Activated T-helper 17 cell treated with anti-CD3 and anti-CD28 coated beads, Interleukin-2, amount 50 U/mL, for 72 hours (primary cell): ENCODE measurements at places on chromosomes 12 and 14.
A peak's percentile ranks its signal among the peaks of the same experiment; 100 is the strongest.

DNA sequence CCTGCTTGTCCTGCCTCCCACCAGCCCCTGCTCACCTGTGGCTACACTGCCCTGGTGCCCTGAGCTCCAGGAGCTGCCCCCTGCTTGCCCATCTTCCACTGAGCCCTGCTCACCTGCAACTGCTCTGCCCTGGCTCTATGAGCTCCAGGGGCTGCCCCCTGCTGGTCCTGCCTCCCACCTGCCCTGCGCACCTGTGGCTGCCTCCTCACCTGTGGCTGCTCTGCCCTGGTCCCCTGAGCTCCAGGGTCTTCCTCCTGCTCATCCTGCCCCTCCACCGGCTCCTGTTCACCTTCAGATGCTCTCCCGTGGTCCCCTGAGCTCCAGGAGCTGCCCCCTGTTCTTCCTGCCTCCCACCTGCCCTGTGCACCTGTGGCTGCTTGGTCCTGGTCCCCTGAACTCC is 247.6 kb downstream of the TMEM121 start:
- H3K4me1 ChIP-seq = no peaks in the 10 kb centered on the region
- H3K4me3 ChIP-seq = no peak overlapping the region

DNA sequence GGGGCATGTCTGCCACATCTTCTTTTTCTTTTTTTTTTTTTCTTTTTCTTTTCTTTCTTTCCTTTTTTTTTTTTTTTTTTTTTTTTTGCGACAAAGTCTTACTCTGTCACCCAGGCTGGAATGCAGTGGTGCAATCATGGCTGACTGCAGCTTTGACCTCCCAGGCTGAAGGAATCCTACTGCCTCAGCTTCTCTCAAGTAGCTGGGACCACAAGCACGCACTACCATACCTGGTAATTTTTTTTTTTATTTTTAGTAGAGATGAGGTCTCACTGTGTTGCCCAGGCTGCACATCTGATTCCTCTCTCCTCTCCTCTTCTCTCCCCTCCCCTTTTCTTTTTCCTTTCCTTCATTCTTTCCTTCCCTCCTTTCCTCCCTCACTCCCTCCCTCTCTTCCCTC is 18.5 kb downstream of the SLC15A5 start:
- no peak overlapping the region for H3K27ac ChIP-seq
- no peaks in the 10 kb centered on the region for H3K4me1 ChIP-seq
- H3K4me3 ChIP-seq = no peak overlapping the region
- no peaks in the 10 kb centered on the region for H3K27me3 ChIP-seq

DNA sequence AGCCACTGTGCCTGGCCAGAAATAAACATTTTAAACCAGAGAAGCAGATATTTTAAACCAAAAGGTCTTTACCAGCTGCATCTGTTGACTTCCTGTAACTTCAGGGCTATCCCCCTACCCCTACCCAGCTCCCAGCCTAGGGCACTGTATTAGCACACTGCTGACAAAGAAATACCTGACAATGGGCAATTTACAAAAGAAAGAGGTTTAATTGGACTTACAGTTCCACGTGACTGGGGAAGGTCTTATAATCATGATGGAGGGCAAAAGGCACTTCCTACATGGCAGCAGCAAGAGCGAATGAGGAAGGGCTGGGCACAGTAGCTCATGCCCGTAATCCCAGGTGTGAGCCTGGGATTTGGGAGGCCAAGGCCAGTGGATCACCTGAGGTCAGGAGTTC is 26.0 kb downstream of the GEMIN2 start:
- H3K27ac ChIP-seq = no peak overlapping the region
- ATAC-seq = no peak
- H3K4me1 ChIP-seq = peaks cover 5% of the 10 kb centered on the region
- H3K27me3 ChIP-seq = no peaks in the 10 kb centered on the region
- peaks cover 72% of the 10 kb centered on the region for H3K36me3 ChIP-seq

DNA sequence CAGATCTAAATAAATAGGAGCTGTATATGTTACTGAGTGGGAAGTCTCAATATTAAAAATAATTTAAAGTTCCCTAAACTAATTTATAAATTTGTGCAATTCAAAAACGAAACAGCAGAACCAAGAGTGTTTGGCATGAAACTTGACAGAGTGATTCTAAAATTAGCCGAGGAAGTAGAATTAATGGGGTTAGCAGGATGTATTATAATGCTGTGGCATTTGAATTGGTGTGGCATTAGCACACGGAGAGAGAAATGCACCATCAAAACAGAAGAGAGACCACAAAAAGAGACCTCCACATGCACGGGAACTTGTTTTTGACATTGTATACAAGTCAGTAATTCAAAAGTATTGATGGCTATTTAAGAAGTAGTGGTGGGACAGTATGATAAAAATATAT is 366.0 kb upstream of the RGS6 start:
- H3K4me3 ChIP-seq = no peak overlapping the region
- no peaks in the 10 kb centered on the region for H3K36me3 ChIP-seq
- H3K27me3 ChIP-seq = no peaks in the 10 kb centered on the region
- H3K4me1 ChIP-seq = peaks cover 8% of the 10 kb centered on the region
- ATAC-seq = no peak
- no peak overlapping the region for H3K27ac ChIP-seq

- no peaks in the 10 kb centered on the region for H3K36me3 ChIP-seq
- no peaks in the 10 kb centered on the region for H3K4me1 ChIP-seq
- H3K4me3 ChIP-seq = no peak overlapping the region
Observed at GRCh38 chr12:17381211-17381610, 708.8 kb downstream of the RERGL start.

- no peak for ATAC-seq
- peaks cover 12% of the 10 kb centered on the region for H3K36me3 ChIP-seq
- H3K4me1 ChIP-seq = peaks cover 8% of the 10 kb centered on the region
Observed at GRCh38 chr14:81537193-81537592, 3.5 kb upstream of the SEL1L start.

DNA sequence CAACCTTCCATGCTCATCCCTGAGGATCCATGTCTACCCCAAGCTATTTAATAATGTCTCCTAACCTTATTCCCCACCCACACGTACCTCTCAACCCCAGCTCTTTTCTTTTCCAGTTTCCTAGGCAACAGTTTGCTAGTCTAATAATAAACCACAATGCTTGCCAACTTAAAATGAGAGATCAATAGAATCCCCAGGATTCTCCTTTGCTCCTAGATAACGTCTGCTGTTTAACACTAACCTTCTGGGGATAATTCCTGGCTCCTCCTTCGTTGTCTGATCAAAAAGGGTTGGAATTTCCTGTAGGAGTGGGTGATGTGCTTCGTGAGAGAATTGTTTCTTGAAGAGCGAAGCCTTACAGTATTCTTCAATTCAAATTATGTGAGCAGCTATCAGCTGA is 42.2 kb upstream of the DBX2 start:
- H3K27me3 ChIP-seq = peaks cover 40% of the 10 kb centered on the region
- ATAC-seq = no peak
- no peak overlapping the region for H3K4me3 ChIP-seq
- no peaks in the 10 kb centered on the region for H3K4me1 ChIP-seq

GRCh38 chr14:44283836-44284235 is 223.2 kb downstream of the FSCB start:
- no peaks in the 10 kb centered on the region for H3K4me1 ChIP-seq
- no peaks in the 10 kb centered on the region for H3K36me3 ChIP-seq
- no peaks in the 10 kb centered on the region for H3K27me3 ChIP-seq
- H3K27ac ChIP-seq = no peak overlapping the region

- peak overlapping the region; percentile 59 for H3K27ac ChIP-seq
- no peaks in the 10 kb centered on the region for H3K36me3 ChIP-seq
- H3K4me3 ChIP-seq = no peak overlapping the region
- ATAC-seq = no peak
Observed at GRCh38 chr12:46472893-46473633, 100.5 kb upstream of the SLC38A2 start.

- peaks cover 4% of the 10 kb centered on the region for H3K27me3 ChIP-seq
- peak overlapping the region; percentile 19 for H3K4me3 ChIP-seq
- H3K4me1 ChIP-seq = peaks cover 6% of the 10 kb centered on the region
- ATAC-seq = peak; percentile 85
- H3K27ac ChIP-seq = no peak overlapping the region
Observed at GRCh38 chr12:124694250-124694649, 126.8 kb upstream of the NCOR2 start.

DNA sequence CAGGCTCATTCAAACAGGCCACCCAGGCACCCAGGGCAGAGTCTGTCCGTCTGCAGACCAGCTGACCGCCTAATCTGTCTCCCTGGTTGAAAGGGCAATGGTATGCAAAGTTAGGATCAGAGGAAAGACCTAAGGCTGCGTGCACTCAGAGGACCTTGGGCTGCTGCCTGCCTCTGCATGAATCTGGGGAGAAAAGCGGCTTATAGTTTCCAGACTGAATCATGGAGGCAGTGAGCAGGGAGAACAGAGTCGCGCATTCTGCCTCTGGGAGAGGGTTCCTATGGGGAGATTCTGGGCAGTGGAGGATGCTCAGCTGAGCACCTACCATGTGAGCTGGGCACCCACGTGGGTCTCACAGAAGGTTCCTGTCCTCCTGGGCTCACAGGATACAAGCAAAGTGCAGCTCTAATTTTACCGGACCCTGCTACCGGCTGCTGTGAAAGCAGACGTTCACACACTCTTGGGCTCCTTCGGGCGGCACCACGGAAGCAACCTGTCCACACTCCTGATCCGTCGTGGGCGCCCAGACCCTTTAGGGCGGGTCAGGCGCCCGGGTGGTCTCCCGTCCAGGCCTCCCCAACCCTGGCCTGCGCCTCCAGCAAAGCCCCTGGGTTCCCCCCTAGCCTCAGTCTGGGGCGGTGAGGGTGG is 772 bp downstream of the SCARB1 start:
- H3K27ac ChIP-seq = no peak overlapping the region
- no peaks in the 10 kb centered on the region for H3K27me3 ChIP-seq
- H3K4me3 ChIP-seq = peak overlapping the region; percentile 73
- ATAC-seq = peak; percentile 15
- H3K4me1 ChIP-seq = no peaks in the 10 kb centered on the region

GRCh38 chr14:24256960-24257359 is 6.0 kb downstream of the TGM1 start:
- H3K36me3 ChIP-seq = peaks cover 24% of the 10 kb centered on the region
- H3K4me3 ChIP-seq = no peak overlapping the region
- no peaks in the 10 kb centered on the region for H3K4me1 ChIP-seq
- H3K27ac ChIP-seq = no peak overlapping the region
- ATAC-seq = no peak
- no peaks in the 10 kb centered on the region for H3K27me3 ChIP-seq

DNA sequence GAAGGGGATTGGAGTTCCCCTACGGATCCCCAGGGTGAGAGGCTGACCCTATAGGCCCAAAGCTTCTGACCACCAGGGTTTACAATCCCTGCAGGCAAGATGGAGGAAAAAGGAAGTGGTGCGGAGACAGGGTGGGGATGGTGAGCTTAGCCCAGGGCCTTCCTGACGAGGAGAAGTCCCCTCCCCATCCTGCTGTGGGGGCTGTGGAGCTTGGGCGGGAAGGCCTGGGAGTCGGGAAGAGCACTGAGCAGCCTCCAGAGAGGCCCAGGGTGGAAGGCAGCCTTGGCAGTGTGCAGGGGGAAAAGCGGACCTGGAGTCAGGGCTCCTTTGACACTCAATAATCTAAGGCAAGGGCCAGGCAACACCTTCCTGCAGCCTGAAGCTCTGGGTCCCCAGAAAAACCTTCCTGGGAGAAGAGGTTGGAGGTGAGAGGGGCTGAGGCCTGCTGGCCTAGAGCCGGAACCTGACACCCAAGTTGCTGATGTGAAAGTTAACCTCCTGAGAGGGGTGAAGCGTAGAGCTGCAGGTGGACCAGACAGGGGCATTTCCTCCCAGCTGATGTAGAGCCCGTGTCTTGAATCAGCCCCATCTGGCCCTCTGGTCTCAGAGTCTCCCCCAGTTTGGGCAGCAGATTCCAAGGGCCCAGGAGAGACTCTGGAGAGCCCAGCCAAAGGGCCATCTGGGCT is 6.0 kb downstream of the HDAC7 start:
- H3K27ac ChIP-seq = peak overlapping the region; percentile 97
- peak overlapping the region; percentile 97 for H3K4me3 ChIP-seq
- peaks cover 32% of the 10 kb centered on the region for H3K4me1 ChIP-seq
- peaks cover 100% of the 10 kb centered on the region for H3K36me3 ChIP-seq

DNA sequence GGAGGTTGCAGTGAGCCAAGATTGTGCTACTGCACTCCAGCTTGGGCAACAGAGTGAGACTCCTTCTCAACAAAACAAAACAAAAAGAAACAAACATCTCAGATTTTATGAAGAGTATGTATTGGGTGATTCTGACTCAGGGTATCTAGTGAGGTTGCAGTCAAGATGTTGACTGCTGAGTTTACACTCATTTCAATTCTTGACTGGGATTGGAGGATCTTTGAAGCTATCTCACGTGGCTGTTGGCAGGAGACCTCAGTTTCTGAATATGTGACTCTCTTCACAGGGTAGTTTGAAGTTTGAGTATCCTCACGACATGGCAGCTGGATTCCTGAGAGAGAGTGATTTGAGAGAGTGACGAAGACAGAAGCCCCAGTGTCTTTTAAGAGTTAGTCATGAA is 29.4 kb downstream of the ERC1 start:
- no peak overlapping the region for H3K27ac ChIP-seq
- no peaks in the 10 kb centered on the region for H3K4me1 ChIP-seq
- no peaks in the 10 kb centered on the region for H3K27me3 ChIP-seq
- no peak overlapping the region for H3K4me3 ChIP-seq

DNA sequence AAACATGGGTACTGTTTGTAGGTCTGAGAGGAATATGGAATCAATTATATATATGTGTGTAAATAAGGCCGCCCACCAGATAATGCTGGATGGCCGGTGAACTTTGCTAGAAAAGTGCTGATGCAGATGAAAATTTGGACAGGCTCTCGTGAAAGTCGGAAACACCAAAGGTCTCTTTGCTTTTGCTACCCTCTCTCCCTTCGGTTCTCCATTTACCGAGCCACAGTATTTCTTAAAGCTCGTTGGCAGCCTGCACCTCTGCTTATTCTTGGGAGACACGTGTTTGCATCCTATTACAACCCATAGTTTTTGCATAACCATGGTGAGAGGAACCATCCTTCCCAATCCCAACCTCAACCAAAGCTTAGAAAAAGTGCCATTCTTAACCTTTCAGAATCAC is 109.6 kb downstream of the FOXN3 start:
- ATAC-seq = no peak
- H3K4me3 ChIP-seq = no peak overlapping the region
- H3K36me3 ChIP-seq = peaks cover 25% of the 10 kb centered on the region

- no peak for ATAC-seq
- no peaks in the 10 kb centered on the region for H3K4me1 ChIP-seq
- H3K27me3 ChIP-seq = peaks cover 3% of the 10 kb centered on the region
- no peaks in the 10 kb centered on the region for H3K36me3 ChIP-seq
Observed at GRCh38 chr12:3292677-3293412, 198.2 kb upstream of the PRMT8 start.

GRCh38 chr12:104204690-104205480 is 10.7 kb upstream of the TXNRD1 start:
- peaks cover 14% of the 10 kb centered on the region for H3K27me3 ChIP-seq
- H3K27ac ChIP-seq = no peak overlapping the region
- no peak overlapping the region for H3K4me3 ChIP-seq
- no peaks in the 10 kb centered on the region for H3K36me3 ChIP-seq
- ATAC-seq = no peak

- ATAC-seq = peak; percentile 42
- H3K36me3 ChIP-seq = peaks cover 5% of the 10 kb centered on the region
- H3K4me3 ChIP-seq = peak overlapping the region; percentile 80
- peaks cover 6% of the 10 kb centered on the region for H3K4me1 ChIP-seq
Observed at GRCh38 chr12:42483521-42483790, 106.1 kb downstream of the PRICKLE1 start.
